ENCODE measurements at places on chromosomes 5 and 9.

DNA sequence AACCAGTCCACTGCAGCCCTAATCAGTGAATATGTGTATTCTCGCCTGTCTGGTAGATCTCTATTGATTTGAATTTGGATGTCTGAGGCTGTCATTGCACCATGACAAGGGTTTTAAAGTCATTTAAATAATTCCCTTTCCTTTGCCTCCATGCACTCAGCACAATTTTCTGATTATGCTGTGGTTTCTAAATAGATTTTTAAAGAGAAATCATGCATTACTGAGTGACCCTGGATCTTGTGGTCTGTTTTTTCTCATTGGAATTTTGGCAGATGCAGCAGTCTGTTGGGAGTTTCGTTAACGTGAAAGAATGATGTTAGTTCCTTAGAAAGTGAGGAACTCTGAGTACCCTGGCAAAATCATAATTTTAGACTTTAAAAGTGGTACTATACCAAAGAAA lies 396.0 kb downstream of the LRRC70 start:
- DNase-seq: no peak

- no peak for DNase-seq
These were observed 43.7 kb upstream of the ABL1 start for GRCh38 chr9:130791303-130791894.

DNA sequence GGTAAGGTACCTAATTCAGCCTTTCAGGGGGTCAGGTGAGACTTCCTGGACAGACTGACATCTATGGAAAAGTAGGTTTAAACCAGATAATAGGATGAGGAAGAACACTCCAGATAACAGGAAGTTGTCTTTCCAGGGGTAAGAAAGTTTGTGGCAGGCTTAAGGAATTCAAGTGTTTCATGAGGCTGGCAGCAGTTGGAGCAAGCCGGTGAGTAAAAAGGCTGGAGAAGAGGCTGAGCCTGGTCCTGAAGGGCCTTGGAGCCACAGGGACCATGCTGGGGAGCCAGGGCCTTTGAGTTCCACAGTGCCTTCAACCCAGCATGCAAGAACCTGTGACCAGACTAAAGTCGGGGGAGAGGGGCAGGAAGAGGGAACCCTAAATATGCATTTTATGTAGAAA lies 353.4 kb downstream of the SPOCK1 start:
- DNase-seq: no peak

- DNase-seq: no peak
These were observed 17.0 kb upstream of the AUH start for GRCh38 chr9:91378695-91379127.

GRCh38 chr5:148829248-148829594 lies 2.8 kb downstream of the ADRB2 start:
- DNase-seq: no peak

DNA sequence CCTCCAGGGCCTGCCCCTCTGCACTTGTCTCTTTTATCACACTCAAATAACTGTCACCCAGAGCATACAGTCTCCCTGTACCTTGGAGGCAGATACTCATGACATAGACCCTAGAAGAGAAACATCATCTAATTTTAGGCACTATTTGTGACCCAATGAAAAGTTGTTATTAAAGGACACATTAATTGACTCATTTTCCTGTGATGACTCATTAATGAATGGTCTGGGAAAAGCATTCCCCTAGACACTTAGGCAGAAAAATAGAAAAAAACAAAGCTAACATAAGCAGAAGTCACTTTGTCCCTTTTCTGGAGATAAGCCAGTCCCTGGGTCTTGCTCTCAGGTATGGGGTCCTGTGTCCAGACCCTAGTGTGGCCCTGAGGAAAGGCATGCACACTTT lies 15.0 kb downstream of the TRPC7 start:
- no peak for DNase-seq

GRCh38 chr5:95591490-95591901 lies 28.4 kb upstream of the GPR150 start:
- DNase-seq: no peak

DNA sequence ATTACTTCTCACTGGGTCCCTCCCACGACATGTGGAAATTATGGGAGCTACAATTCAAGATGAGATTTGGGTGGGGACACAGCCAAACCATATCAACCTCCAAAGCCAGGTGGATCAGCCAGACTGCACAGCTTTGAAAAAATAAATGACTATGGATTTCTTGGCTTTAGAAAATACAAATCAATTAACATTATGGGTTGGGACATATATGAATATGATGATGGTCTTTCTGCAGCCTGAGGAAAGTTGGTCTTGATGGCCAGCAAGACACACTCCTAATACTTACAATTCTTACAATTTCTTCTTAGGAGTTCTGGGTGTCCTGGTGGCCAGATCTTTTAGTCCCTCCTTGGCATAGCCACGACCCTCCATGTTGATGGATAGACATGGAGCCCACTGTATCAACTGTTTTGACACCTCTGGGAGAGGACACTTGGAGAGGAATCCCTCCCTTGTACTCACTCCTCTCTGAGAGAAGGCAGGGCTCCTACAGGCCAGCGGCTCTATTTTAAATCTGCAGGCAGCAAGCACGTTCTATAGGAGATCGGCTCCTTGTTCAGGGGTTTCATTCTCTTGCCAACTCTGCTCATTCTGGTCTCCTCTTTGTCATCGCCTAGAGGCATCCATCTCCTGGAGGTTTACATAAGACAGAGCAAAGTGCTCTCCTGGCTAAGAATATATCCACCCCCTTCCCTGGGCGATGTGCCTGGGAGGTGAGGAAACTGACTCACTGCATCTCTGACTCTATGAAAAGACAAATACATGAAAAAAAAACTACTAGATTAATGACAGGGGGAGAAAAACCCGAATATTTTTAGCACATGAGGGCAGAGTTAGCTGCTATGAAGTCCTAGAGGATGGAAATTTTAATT lies 145.9 kb downstream of the CARTPT start:
- DNase-seq: no peak

GRCh38 chr9:21473236-21473635 lies 8.9 kb downstream of the IFNE start:
- DNase-seq: no peak

GRCh38 chr9:35563791-35564197 lies 41.3 kb upstream of the TESK1 start:
- no peak for DNase-seq

DNA sequence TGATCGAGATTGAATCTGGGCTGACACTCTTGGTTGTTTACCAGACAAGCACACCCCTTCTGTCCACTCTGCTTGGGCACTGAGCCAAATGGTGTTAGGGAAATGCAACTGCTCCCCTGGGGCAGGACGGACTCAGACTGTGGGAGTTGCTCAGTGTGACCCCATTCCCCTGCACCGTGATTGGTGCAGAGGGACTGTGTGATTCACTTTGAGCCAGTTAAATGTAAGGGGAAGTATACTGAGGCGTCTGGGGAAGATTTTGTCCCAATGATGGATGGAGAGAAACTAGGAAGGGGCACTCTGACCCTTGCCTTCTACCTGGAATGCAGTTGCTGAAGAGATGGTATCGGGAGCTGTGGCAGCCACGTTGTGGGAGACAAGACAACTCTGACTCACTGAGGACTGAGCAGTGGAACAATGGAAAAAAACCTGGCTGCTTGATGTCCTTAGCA lies 196.0 kb upstream of the ANKRD55 start:
- no peak for DNase-seq

DNA sequence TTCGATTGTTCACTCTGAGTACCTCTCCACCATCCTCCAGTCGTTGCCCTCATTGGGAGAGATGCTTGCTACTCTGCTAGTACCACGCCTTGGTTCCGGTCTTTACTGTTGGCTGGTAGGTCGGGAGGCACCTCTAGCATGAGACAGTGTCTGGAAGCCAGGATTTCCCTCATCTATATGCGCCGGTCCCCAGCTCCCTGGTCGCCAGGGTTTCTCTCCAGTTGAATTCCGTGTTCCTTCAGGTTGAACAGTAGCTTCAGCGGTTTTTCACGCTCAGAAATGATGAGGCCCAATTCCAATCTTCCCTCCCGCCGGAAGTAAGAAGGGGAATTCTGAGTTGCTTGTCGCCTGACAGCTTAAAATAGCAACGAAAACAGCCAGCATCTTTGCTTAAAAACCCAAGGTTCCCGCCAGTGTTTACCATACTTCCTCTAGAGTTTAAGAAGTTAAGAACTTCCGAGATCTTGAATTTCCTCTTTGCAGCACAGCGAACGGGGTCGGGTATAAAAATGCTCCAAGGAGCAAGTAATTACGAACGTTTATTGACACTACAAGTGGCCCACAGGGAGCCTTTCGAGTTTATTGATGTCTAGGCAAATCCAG lies 1.3 kb upstream of the ST8SIA4 start:
- DNase-seq: peak; percentile 47

GRCh38 chr9:69584759-69585158 lies 87.4 kb downstream of the APBA1 start:
- no peak for DNase-seq

GRCh38 chr5:57595523-57595991 lies 112.9 kb upstream of the ACTBL2 start:
- DNase-seq: no peak

Data from activated naive CD4-positive, alpha-beta T cell treated with anti-CD3 and anti-CD28 coated beads, Interleukin-2, amount 50 U/mL, for 16 hours (primary cell).